ENCODE measurements at places on chromosomes 1 and 21. TPM values are rescaled to one million over a fixed set of nuclear protein-coding genes. Genes with fewer than 3 reads are reported as not detected.

NPL gene
- 4.3 TPM for total RNA-seq

UBR4 gene
- 128 TPM for total RNA-seq

HRNR gene
- total RNA-seq, result not detected

GUCA2A gene
- total RNA-seq, result not detected

OR2T29 gene
- total RNA-seq, result not detected

SLC45A1 gene
- total RNA-seq, result 0.54 TPM

TRIM67 gene
- total RNA-seq, result not detected

GABRD gene
- total RNA-seq, result not detected

STUM gene
- total RNA-seq, result 1.2 TPM

GJB5 gene
- 28.2 TPM for total RNA-seq

CDC7 gene
- 2.8 TPM for total RNA-seq

CD1E gene
- not detected for total RNA-seq

TEKT2 gene
- total RNA-seq, result not detected
